CD4-positive, CD25-positive, alpha-beta regulatory T cell (primary cell): ENCODE measurements at places on chromosomes 2 and 18. TPM values are rescaled to one million over a fixed set of nuclear protein-coding genes. Genes with fewer than 3 reads are reported as not detected.

DNA sequence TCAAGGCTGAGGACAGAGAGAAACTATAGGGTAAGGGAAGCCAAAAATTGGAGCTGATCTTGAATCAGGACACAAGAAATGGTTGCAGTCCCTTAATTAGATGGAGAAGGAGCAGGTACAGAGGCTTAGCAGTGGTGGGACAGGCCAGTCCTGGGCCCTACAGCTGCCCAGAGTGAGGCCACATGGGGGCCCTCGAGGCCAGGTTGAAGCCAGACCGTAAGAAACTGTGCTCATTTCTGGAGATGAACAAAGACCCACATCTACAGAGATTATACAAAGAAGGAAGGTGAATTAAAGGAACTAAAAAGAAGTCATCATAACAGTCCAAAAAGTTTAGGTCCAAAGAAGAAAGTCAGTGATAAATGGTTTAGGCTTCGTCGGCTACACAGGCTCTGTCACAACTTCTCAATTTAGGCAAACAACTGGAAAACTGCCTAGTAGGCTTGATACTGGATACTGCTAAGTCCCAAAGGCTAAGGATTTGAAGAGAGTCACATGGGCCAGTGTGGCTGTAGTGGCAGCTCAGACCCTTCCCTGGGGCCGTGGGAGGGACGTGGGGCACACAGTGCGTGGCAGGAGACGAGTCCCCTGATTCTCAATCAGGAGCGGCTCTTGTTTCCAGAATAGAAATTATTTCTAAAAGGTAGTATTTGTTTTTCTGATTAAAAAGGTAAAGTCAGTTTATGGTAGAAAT is 50.4 kb upstream of the CNGA3 start:
- H3K27ac ChIP-seq: no peak overlapping the region
- no peak for DNase-seq
- no peak overlapping the region for H3K4me3 ChIP-seq
- H3K27me3 ChIP-seq: peaks cover 5% of the 10 kb centered on the region
- H3K36me3 ChIP-seq: no peaks in the 10 kb centered on the region

Gene LINC00305
- total RNA-seq: not detected

Gene CTIF
- total RNA-seq: 1.8 TPM

Gene B3GNT2
- total RNA-seq: 61.5 TPM

GRCh38 chr18:49247781-49248180 is 212.7 kb downstream of the DYM start:
- H3K27me3 ChIP-seq: no peaks in the 10 kb centered on the region
- no peak overlapping the region for H3K27ac ChIP-seq
- H3K4me3 ChIP-seq: no peak overlapping the region
- peaks cover 36% of the 10 kb centered on the region for H3K36me3 ChIP-seq
- DNase-seq: no peak
- H3K4me1 ChIP-seq: no peaks in the 10 kb centered on the region

DNA sequence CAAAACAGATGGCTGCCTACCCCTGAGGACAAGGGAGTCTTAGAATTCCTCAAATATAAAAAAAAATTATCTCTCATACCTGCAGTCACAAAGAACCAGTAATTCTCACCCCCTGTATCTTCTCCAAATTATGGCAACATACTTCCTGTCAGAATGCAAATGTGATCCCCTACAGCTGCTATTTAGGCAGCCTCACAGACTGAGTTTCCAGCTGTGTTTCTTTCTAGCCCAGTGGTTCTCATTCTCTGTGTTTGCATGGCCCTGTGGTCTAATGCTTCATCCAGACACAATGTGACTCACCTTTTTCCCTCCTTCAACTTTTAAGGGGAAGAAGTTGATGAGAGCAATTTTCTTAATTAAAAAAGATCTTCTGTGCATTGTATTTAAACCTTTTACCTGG is 726.3 kb downstream of the TSN start:
- H3K27ac ChIP-seq: no peak overlapping the region
- no peak for DNase-seq
- H3K4me1 ChIP-seq: no peaks in the 10 kb centered on the region
- no peak overlapping the region for H3K4me3 ChIP-seq
- H3K27me3 ChIP-seq: no peaks in the 10 kb centered on the region
- no peaks in the 10 kb centered on the region for H3K36me3 ChIP-seq
